Right hindlimb (tissue), 1 donor: ENCODE measurements at places on chromosomes 6 and 20.

DNA sequence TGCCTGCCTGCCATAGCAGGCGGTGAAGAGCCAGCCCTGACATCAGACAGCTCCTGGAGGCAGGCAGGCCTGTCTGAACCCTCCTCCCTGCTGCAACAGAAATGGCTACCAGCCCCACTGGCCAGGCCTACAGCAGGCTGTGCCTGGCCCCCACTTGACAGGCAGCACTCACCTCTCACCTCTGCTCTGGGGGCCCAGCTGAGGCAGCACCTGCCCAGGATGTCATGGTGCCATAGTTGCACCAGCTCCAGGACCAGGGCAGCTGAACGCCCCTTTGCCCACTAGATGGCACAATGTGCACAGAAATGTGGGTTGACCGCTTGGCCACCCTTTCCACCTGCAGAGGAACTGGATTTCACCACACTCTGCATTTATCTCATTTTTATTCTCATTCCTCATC is 30.6 kb downstream of the MRPL14 start:
- DNase-seq: peak; percentile 78

DNA sequence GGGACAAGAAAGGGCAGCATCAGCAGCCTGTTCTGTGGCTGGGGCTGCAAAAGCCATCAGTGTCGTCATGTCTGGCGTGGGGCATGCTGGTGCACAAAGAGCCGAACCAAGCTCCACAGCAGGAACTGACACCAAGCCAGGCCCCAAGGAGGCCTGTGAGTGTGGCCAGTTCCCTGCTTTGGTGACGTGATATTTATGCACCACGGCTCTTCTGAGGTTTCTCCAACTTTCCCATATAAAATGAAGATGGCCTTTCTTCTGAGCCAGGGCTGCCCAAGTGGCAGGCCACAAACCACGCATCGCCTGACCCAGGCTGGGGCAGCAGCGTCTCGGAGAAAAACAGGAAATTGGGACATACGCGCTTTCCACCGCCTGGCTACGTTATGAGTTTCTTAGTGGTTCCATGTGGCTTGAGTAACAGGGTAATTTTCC is 109.9 kb downstream of the RIN2 start:
- peak; percentile 86 for DNase-seq

GRCh38 chr6:155549028-155549798 is 93.6 kb upstream of the NOX3 start:
- no peak for DNase-seq

- DNase-seq: peak; percentile 77
These were observed 11.9 kb upstream of the CPNE5 start for GRCh38 chr6:36851149-36851614.

- DNase-seq: no peak
These were observed 7.4 kb downstream of the CNBD2 start for GRCh38 chr20:35975576-35976373.

DNA sequence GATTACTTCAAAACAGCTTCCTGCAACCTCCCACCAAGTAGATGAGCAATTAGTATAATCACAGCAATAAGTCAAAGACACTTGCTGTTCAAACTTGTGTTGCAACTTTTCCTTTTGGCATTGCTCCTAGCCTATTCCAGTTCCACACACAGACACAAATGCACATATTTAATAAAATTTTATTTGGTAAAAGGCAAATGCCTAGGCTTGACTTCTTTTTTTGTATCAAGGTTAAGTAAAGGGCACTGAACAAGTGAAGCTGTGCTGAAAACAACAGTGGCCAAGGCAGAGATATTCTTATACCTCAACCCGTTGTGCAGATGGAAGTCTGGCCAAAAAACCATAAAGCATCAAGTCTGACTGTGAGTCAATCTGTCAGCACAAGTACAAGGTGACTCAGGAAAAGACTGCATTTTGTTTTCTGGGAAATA is 708.4 kb upstream of the CITED2 start:
- no peak for DNase-seq

DNA sequence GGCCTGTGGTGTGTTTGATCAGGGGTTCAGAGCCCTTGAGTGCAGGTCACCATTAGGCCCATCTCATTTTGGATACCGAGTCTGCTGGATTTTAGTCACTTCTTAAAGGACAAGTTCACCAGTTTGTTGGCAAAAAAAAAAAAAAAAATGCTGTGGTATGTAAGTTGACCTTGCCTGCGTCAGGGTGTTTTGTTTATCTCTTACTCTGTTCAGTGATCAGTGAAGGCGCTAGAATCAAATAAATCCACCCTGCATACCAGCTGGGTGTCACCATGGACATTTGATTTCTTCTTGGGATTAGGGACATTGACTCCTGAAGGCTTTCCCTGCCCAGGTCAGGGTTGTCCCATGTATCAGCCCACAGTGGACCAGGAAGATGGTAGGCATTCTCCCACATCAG is 6.7 kb downstream of the SMOC2 start:
- no peak for DNase-seq

DNA sequence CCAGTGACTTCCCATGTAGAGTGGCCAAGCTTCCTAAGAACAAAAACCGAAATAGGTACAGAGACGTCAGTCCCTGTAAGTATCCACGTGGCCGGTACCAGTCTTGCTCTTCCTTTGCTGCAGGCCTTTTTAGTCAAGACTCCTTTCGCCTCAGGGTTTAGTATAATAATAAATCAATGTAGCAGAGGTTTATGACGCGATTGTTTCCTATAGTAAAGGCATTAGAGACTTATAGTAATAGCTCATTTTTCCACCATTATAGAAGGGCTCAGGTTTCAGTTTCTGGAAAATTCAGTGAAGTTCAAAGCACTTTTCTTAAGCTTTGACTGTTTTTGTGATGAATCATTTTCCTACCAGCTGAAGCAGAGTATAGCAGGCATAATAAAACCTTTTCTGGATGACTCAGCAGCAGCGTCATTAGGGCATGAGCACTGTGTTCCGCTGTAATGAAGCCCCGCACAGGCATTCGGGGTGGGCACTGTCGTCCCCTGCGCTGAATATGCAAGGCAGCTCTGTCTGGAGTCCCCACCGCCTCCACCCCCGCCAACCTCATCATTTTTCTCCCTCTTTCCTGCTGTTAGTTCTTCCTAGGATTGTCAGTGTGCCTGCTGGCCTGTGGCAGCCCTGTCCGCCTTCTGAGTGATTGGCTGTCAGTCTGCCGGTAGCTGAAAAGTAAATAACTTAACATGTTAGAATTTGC is 51.3 kb downstream of the PTPN1 start:
- DNase-seq: peak; percentile 75

DNA sequence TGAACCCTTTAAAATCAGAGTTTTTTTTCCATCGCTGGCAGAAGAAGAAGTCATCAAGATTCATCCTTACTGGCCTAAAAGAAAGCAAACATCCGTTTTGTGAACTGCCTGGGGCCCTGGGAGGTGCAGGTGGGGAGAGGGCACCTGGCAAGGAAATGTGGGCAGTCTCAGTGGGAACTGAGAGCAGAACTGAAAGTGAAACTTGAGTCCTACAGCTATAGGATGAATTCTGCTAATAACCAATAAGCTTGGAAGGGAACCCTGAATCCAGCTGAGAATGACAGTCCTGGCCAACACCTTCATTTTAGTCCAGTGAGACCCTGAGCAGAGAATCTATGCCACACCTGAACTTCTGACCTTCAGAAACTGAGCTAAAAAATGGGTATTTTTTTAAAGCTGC is 130.1 kb upstream of the ASCC3 start:
- DNase-seq: no peak

DNA sequence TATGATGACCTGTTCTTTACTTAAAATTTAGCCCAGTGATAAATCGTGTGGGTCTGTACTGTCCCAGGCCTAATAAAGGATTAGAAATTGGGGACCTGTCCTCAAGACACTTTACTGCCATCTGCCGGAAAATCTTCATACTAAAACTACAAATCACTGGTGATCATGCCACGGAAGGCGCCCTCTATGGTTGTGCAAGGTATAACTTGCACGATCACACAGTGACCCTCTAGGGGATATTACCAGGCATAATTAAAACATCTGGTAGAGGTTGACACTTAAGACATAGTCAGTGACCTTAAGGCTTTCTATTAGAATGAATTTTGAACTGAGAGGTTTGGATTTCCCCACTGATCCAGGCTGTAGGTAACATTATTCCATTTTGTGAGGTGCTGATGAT is 172.6 kb downstream of the BMP2 start:
- DNase-seq: peak; percentile 27

DNA sequence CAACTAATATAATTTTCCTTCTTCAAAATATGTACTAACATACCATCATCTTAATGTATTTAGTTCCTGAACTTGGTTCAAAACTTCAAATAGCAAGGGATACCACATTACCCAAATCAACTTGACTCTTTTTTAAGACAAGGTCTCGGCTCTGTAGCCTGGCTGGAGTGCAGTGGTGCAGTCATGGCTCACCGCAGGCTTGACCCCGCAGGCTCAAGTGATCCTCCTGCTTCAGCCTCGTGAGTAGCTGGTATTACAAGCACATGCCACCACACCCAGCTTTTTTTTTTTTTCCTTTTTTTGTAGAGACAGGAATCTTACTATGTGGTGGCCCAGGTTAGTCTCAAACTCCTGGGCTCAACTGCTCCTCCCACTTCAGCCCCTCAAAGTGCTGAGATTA is 55.9 kb upstream of the LYRM2 start:
- DNase-seq: no peak

DNA sequence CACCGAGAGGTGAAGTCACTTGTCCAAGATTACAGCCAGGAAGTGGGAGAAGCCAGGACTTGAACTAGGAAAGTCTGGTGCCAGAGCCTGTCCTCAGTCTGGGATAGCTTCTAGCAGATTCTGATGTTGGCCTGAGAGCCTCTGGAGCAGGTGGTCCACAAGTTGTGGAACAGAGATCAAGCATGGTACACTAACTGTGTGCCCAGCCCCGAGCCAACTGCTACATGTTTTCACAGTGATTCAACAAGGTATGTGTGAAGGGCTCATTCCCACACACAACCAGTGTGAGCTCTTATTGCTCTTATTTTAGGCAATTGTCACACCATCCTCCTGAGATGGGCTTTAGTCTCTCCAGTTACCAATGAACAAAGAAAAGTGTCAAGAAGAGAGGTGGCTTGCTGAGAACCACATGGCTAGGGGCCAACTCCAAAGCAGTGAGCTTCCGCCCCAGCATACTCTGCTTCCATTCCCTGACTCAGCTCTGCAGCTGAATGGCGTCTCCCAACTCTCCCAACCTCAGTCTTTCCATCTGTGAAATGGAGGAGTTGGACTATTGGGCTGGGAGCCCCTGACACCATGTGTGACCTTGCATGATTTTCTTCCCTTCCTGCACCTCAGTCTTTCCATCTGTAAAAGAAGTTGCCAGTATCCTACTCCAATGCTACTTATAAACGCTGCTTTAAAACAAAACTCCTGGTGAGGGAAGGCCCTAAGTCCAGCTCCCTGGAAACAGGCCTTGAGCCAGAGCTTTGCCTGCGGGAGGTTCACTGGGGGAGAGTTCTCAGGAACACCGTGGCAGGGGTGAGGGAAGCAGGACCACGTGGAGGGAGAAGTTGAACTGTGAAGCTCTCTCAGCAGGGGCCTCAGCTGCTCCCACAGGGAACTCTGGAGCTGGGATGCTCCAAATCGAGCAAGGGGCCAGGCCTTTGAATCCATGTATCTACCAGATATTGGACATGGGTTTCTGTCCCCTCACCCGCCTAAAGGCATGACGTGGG is 40.9 kb downstream of the CDH22 start:
- peak; percentile 37 for DNase-seq

DNA sequence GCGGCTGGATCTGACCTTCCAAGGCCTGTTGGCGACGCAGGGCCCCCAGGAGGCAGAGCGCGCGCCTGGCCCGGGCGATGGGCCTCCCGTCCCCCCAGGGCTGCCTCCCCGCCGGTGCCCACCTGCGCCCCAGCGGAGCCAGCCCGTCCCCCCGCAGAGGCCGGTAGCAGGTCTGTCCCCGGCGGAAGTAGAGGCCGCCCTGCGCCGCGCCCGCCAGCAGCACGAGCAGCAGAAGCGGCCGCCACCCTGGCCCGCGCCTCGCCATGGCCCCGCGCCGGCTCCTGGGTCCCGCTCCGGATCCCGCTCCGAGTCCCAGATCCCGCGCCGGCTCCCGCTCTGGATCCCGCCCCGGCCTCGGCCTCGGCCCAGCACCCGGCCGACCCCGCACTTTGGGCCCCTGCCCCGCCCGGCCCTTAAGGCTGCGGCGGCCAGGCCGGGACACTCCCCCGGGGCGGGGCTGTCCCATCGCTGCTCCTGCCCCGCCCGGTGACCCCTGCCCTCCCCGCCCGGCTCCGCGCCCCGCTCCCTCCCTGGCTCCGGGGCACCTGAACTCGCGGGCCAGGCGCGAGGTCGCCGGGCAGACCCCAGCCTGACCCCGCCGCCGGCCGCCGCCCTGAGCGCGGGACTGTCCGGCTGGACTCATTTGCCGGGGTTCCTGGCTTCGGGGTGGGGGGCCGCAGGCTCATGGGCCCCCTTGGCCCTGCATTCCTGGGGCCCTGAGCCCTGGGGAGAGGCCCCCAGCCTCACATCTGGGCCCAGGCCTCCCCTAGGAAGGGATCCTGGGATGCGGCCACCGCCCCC is at the start of gene CTSZ:
CTSZ (minus strand) TSS at position 391 of the 801 bp plus-strand sequence; CDS start at position 265, 126 bp downstream.
- peak; percentile 68 for DNase-seq
